GM12878 (cell line): ENCODE measurements at places on chromosomes 2 and 18. TPM values are rescaled to one million over a fixed set of nuclear protein-coding genes. Genes with fewer than 3 reads are reported as not detected.

- DNase-seq = no peak
These were observed 16.3 kb downstream of the CNDP2 start for GRCh38 chr18:74512321-74513053.

The TBC1D8 gene
- 4.4 and 4.9 TPM in 2 replicates for total RNA-seq

DNA sequence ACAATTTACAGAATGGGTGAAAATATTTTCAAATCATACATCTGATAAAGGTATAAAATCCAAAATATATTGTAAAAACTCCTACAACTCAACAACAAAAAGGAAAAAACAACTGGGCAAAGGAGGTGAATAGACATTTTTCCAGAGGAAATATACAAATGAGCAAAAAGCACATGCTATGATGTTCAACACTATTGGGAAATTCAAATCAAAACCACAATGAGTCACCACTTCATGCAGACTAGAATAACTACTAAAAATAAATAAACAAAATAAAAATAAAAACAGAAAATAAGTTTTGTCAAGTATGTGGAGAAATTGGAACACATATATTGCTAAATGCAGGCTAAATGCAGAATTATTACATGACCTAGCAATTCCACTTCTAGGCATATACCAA, 120.9 kb downstream of the FSIP2 start:
- no peak for DNase-seq

GRCh38 chr18:61572871-61573270, 239.6 kb downstream of the CDH20 start:
- no peak for DNase-seq

The CD207 gene
- not detected in 2 replicates for total RNA-seq

The CNRIP1 gene
- total RNA-seq = not detected in 2 replicates

DNA sequence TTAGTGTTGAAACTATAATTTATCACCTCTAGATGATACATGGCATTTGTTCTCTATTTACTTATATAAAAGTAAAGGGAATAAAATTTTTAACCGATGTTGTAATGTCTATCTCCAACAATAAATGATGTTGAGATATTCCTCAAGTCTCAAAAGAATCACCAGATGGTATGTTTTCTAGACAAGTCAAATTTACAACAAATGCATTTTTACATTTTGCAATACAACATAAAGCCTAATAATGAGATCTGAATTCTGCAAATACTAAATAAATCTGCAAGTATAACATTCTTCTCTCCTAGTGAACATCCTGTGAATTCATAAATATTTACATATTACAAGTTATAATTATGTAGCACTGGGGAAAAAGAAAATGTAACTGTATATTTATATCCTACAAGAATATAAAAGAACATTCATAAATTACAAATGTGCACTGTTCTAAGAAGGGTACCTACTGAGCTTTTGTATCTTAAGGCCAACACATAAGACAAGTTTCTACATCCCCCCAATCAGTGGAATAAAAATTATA, 1504.4 kb upstream of the ZEB2 start:
- no peak for DNase-seq

DNA sequence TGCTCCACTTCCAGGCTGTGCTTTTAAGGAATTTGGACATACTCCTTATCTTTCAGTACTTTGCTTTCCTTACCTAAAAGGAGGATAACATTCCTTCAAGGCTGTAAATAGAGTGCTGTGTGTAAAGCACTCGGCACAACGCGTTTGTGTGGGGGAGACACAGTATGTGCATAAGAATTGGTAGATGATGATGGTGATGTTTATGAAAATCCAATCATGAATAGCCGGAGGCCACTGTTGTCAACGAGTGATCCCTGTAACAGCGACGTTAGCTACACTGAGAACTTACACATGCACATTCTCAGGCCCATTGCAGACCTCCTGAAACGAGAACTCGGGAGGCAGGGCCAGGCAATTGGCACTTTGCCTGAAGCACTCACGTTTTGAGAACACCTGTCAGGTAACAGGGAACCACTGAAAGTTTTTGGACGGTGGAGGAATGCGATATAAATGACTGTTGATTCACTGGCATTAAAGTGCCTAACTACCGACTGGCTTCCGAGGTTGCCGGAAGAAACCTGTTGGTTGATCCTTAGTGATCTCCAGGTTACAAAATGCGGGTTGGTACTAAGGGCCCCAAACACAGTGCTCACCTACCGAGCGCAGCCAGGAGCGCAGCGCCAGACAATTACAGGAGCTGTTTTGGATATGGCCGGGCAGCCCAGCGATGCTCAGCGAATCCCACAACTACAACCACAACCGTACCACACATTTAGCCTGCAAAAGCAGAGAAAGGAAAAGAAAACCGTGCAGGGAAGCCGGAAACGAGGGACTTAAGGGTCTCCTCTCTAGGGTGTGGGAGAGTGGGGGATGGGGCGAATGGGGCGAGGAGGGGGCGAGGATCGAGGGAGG, 1.0 kb upstream of the MAP4K4 start:
- no peak for DNase-seq

GRCh38 chr2:71611781-71612527, 158.6 kb downstream of the DYSF start:
- DNase-seq = no peak

The ARHGAP25 gene
- 0.56 and 1.0 TPM in 2 replicates for total RNA-seq

The FAM110C gene
- not detected in 2 replicates for total RNA-seq

The MARCO gene
- total RNA-seq = 0.18 and 0.32 TPM in 2 replicates
